ENCODE measurements at places on chromosomes 7 and 10.

DNA sequence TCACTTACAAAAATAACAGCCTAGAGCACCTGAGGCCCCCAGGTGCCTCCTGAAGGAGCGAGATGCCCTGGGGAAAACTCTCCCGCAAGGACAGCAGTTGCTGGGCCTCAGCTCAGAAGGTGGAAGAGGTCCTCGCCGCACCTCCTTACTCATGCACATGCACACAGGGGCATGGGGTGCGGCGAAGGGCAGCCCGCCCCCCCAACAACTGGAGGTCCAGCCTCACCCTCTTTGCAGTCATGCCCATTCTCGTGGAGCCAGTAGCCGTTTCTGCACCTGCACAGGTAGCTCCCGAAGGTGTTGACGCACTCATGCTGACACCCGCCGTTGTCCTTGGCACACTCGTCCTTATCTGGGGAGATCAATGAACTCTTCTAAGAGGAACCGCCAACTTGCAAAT is 19.9 kb upstream of the OPALIN start:
- no peak for DNase-seq

DNA sequence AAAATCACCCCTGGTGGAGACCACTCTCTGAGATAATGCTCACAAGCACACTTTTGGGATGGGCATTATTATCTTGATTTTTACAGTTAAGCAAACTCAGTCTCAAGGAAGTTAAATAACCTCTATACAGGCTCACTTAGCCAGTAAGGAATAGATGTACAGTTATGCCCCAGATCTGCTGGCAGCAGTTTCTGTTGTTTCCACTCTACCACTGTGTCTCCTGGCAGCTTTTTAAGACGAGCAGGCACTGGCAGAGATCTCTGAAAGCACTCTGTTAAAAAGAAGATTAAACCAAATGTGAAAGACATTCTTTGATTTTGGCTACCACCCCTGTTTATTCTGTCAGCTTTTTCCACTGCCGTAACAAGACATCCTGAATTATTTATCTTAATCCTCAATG is 73.2 kb downstream of the SRI start:
- no peak for DNase-seq

DNA sequence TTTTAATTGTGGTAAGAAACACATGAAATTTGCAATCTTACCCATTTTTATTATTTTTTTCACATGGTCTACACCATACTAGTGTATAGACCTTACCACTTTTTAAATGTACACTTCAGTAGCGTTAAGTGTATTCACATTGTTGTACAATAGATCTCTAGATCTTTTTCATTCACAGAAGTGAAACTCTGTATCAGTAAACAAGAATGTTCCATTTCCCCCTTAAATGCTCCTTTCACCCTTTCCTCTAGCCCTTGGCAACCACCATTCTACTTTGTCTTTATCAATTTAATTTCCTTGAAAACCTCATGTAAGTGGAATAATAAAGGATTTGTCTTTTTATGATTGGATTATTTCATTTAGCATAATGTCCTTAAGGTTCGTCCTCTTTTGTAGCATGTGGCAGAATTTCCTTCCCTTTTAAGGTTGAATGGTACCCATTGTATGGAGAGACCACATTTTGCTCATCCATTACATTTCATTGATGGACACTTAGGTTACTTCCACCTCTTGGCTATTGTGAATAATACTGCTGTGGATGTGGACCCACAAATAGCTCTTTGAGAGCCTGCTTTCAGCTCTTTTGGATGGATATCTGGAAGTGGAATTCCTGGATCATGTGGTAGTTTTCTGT is 45.7 kb downstream of the SNX10 start:
- DNase-seq = no peak

- no peak for DNase-seq
Observed at GRCh38 chr7:107658467-107658866, 2.2 kb upstream of the SLC26A4 start.

GRCh38 chr10:22420787-22421517 is 75.7 kb downstream of the SPAG6 start:
- no peak for DNase-seq
